ENCODE measurements at places on chromosomes 2 and 18.

DNA sequence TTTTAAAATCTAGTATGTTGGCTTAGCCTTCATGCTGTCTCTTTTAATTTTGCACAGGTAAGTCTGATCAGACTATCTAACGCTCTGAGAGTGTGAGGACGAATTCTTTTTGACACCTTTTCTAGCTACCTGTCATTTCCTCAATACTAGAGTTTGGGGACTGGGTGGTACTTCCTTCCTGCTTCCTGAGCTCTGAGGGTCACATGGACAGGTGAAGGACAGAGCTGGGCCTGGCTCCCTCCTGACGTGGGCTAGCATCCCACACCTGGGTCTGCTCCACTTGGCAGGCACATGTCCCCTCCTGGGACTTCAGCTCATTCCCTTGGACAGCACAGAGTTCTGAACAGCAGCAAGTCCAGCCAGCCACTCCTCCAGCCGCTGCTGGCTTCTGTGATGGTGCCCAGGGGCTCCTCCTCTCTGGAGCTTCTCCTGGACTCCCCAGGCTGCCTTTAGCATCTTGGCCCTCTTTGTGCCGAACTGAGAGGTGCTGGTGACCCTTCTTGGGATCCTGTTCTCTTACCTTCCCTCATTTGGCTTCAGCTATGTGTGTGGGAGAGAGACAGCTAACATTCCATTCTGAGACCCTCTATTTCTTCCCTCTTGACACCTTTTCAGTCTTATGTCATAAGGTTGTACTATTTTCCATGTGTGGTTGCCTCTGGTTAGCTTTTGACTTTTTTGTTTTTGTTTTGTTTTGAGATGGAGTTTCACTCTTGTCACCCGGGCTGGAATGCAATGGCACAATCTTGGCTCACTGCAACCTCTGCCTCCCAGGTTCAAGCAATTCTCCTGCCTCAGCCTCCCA is 106.9 kb downstream of the B3GNT2 start:
- no peak for DNase-seq

DNA sequence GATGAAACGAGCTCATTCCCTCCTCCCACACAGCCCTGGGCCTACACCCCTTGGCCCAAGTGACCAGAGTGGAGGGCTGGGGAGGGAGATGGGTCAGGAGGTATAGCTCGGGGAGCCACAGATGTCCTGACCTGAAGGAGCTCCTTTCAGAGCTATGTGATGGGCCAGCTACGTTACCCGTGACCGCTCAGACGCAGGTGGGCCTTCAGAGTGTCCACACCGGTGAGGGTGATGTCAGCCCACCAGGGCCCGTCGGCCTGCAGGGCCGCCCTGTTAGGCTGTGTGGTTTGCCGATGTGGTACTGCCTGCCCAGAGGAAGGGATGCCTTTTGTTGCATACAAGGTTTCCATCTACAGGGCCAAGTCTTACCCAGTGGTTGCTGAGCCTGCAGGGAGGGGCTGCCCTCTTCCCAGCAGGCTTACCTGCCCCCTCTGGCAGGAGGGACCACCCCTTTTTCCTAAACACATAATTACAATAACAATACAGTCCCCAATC is 41.8 kb upstream of the FOSL2 start:
- no peak for DNase-seq

DNA sequence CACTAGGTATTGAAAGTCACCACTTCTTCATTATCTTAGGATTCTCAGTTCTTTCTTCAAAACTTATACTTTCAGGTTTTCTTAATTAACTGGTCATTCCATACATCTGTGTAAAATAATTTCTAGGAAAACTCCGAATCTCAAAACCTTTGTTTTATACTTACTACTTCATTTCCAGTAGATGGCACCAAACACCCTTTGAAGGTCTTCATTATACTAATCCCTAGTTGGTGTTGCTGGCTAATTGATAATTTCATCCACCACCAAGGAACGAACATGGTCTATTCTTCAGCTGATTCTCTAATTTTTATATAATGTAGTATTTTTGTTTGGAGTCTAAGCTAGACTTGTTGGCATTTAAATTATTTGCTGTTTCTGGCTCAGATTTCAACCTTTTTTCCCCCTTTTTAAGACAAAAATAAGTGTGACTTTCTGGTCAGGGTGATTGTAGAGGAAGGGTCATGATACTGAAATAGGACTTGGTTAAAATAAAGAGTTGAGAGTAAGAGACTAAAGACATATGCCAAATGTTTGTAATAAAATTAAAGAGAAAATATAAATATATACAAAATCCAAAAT is 2.8 kb upstream of the MXD1 start:
- no peak for DNase-seq

DNA sequence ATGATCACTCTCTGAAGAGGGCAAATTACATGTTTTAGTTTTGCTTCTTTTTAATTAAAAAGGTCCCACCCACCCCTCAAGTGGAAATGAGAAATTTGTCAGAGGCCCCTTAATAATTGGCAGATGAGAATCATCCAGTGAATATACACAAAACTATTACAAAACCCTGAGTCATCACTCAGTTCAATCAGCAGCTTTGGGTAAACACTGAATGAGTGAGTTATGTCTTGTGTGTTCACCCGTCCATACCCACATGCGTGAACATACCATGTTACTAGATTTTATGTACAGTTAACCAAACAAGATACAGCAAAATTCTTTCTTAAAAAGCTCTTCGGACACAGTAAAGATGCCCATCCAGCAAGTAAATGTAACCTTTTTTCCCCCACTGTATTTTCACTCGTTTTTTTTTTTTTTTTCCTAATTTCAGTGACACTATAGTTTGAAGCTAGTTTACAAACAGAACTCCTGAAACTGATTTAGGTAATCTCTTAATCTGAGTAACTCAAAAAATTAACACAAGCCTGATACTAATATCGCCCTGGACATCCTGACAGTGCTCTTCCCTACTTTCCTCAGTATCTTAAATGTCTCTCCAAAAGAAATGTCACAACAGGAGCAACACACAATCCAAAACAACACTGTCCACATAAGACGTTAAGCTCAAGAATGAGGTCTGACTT is 1.4 kb downstream of the PSME4 start:
- DNase-seq = no peak

GRCh38 chr2:224055101-224055500 is 16.0 kb upstream of the SERPINE2 start:
- no peak for DNase-seq

DNA sequence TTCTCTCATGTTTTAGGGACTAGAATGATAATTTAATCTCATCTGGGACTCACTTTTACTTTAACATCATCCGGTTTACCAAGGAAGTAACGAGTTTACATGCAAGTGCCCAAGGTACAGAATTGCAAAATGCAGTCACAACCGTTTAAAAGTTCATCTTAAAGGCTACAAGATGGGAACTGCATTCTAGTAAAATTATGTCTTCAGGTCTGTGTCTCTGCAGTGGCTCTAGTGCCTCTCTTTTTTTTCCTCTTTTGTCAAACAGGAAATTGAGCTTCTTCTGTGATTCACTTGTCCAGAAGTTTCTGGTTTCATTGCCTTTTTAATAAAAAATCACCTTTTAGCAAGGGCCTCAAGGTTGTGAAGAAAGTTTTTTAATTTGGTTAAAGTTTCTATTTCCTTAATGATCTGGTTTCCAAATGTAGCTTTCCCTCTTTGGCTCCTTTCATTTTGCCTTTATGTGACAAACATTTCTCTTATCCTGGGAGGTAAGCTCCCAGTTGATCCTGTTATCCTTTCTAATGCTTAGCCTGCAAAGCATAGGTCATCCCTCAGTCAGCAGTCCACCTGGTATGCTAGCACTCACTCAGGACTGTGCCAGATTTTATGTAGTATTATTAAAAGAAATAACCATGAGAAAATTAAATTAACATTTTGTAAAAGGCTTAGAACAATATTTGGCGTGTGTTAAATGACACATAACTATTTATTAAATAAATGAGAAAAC is 2.4 kb downstream of the GLS start:
- DNase-seq = no peak

DNA sequence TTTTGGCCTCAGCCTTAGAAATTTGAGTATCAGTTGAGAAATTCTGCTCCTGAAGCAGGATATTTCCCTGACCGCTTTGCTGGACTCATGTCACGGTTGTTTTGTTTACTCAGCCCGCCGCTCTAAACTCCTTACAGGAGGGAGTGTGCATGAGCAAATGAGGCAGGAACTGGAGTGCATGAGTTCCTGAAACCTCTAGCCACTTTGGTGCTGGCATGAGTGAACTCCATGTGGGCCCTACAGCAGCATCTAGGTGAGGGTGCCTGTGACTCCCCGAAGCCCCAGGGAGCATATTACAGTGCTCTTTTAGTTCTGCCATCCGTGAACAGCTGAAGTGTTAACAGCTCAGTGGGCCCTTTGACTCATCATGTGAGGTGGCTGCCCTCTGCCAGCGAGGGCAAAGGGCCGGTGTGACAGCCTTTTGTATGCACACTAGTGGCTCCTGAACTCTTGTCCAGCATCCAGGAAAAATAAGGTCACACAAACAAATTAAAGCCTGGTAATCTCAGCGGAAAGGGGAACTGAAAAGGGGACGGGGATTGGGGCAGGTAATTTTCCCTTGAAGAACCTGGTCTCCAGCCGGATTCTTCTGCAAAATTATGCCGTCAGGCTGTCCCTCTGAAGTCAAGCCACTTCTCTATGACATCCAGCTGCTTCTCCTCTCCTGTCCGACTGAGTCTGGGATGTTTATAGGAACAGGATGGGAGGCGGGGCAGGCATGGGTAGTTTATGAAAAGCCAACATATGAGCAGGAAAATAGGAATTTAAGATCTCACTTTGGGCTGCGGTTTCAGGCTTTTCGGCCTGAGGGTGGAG is 1668.7 kb downstream of the SUCLG1 start:
- no peak for DNase-seq

- no peak for DNase-seq
Observed at GRCh38 chr2:224025874-224026273, 13.2 kb downstream of the SERPINE2 start.

DNA sequence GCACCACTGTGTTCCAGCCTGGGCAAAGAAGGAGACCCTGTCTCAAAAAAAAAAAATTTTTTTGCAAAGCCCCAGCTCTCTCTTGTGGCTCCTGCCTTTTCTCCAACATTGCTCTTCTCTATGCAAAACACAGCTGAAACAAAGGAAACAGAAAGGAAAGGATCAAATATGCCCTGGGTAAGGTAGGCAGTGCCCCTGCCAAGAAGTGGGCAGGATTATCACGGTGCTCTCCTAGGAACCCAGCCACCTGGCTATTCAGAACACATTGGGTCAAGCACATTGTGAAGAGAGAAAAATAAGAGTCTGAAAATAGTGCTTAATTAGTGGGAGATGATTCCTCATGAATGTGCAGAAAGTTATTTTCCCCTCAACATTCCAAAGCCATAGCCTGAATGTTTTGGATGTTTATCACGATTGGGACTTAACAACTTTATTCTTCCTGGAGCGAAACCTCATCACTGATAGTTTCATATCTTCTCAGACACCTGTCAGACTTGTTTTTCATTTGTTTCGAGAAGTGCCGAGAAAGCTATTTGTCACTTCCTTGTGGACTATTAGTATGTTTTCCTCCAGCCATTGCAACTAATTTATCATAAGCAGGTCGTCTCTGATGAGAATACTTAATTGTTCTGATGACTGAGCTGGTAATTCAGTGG is 42.7 kb upstream of the RPL31 start:
- DNase-seq = no peak

GRCh38 chr2:241858206-241859016 is at the start of gene PDCD1:
PDCD1 (minus strand) TSS chr2:241858894; CDS start chr2:241858838, 56 bp downstream.
- peak; percentile 86 for DNase-seq

DNA sequence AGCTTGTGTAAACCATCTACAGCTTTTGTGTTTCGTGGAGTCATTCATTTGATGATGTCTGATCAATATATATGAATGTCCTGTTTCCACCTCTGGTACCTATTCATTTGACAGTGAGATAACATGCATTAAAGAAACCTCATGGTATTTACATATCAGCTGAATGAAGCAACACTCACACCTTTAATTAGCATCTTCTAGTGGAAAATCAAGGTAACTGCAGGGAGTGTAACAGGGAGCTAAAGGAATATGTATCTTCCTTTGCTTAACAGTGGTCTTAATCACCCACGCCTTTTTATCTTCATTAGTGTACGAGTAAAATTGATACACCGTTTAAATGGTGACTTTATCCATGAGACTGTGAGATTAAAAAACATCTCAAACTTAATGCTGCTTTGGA is 15.6 kb downstream of the SLC39A10 start:
- DNase-seq = no peak

DNA sequence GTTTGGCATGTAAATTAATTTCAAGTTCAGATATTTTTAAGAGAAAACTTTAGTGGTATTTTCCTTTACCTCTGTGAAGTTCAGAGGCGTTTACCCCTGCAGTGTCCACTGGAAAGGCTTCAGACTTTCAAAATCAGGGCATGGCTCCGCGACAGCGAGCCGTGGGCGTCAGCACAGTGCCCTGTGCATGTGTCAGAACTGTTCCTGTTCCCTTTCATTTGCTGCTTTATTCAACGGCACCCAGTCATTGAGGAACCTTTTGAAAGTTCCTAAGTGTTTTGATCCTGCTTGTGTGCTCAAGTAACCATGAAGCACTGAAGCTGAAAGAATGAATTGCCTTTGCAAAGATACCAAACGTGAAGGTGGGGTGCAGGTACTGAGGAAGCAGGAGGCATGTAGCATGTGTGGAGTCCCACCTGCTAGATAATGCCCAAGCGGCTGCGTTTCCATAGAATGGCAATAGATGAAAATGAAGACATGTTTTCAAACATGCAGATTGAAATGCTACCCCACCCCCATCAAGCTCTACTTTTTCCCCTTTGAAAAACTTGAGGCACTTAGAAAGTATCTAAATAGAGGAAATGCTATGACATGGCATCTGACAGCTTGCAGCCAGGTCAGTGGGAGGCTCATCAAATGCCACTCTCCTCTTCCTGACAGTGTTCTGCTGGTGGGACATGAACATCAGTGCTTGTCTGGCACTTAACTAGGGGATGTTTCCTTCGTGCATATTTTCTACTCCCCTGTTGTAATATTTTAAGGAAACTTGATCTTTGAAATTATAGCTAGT is 148.6 kb downstream of the ZNF236 start:
- no peak for DNase-seq

DNA sequence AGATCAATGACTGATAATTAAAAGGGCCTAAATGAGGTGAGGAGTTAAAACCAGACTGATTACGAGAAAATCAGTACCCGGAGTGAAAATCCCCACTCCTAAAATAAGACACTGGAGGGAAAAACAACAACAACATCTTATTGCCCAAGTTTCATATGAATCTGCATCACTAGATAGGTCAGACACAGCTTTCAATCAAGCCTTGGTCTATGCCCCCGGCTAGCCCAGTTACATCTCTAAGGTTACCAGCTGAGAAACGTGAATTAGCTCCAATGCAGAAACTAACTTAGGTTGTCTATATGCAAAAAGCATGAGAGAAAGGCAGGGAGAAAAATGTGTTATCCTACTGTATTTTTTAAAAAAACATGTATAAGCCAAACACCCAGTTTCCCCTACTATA is 53.7 kb downstream of the ROCK2 start:
- no peak for DNase-seq

GRCh38 chr2:115650827-115651226 is 1208.4 kb downstream of the DPP10 start:
- DNase-seq = no peak

- no peak for DNase-seq
Observed at GRCh38 chr18:61173554-61173953, 159.7 kb upstream of the CDH20 start.
